ENCODE measurements at places on chromosomes 1 and 21.

DNA sequence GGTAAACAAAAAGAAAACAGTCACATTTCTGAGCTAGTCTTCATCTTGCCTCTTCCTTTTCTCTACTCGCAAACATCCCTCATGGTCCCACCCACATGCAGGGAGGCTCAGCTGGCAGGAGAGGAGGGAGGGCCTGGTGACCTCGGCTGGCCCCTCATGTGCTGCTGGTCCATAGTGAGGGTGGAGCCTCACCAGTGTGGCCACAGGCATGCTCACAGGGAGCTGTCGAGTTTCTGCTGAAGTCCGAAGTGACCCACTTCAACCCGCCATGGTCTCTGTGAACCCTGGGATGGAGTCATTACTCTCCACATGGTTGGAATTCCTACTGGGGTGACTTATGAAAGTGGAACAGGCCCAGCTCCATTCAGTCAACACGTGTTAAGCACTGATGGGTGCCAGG, 253.4 kb downstream of the RHOU start:
- peak; percentile 36 for DNase-seq

GRCh38 chr1:165467706-165468105, 22.8 kb upstream of the RXRG start:
- DNase-seq: no peak

- DNase-seq: no peak
Observed at GRCh38 chr1:56808410-56808809, 10.8 kb downstream of the FYB2 start.

DNA sequence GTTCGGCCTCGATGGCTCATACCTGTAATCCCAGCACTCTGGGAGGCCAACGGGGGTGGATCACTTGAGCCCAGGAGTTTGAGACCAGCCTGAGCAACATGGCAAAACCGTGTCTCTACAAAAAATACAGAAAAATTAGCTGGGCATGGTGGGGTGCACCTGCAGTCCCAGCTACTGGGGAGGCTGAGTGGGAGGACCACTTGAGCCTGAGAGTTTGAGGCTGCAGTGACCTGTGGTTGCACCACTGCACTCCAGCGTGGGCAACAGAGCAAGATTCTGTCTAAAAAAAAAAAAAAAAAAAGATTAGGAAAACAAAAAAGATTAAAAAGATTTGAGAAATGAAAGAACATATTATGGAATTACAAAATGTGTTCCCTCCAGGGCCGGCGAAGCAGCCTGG, 18.4 kb upstream of the IFNAR2 start:
- DNase-seq: no peak

- no peak for DNase-seq
Observed at GRCh38 chr1:163771637-163772036, 449.9 kb downstream of the NUF2 start.

DNA sequence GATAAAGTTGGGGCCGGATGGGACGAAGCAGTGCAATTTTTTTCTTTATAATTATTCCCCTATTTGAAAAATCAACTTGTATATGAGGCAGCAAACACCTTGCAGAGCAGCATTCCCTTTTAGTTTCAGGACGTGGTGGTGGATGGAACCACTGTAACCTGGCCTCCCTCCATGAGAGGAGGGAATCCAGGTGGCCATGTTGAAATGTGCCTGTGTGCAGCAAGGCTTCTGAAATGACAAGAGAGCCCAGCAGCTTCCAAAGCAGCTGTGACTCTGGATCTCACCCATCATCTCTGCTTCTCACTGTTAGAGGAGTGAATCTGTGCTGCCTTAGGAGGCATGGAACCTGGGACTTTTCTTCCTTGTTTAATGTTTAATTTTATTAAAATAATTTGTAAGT, 42.3 kb downstream of the NFIA start:
- DNase-seq: no peak

DNA sequence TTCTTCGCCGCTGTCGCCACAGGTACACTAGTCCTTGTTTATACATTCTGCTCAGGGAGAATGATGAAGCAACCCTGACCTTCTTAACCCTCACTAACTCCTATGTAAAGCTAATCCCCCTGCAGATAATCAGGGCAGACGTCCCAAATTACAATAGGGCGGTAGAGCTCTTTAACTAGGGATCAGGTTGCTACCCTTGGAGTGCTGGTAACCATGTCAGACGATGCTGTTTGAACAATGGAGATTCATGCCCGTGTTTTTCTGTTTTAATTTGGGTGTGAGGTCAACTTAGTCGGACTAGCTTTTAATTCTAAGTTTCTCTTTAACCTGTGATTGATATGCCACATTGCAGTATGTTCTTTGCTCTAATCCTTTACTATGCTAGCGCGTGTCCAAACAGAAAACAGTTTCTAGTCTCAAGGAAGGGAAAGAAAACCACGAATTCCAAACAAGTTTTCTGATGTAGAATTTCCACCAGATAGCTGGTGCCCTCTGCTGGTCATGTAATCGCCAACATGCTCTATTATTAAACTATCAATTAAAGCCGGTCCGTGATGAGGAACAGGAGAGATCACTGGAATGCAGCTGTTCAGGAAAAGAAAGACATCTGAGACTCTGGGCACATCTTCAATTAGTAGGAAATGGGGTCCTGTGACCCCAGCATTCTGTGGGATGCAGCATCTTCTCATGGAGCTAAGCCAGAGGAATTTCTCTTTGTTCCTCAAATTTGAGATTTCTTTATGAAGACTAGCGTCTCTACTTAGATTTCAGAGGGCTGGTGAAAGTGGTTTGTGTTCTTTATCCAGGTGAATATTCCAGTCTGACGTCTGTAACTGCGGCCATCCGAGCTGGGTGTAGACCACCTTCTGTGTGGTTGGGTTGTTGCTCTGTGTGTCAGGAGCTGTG, 18.3 kb upstream of the VAMP3 start:
- DNase-seq: peak; percentile 67

GRCh38 chr1:32489774-32490454, 25.0 kb downstream of the ZBTB8B start:
- DNase-seq: no peak

- DNase-seq: no peak
Observed at GRCh38 chr1:114238053-114238452, 84.4 kb upstream of the SYT6 start.

DNA sequence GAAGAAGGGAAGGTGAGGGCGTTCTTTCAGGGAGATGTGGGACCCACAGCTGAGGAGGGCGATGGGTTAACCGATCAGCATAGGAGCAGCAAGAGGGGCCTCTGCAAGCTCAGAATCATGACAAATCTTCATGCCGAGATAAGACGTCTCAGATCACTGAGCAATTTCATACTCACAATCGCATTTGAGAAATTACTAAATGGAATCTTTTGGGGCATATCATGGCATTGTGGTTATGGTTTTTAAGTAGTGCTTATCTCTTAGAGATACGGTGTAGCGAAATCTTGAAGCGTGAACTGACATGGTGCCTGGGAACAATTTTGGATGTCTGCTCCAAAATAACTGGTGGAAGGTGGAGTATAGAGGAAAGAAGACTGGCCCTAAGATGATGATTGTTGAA, 6.2 kb downstream of the TNNT2 start:
- no peak for DNase-seq

DNA sequence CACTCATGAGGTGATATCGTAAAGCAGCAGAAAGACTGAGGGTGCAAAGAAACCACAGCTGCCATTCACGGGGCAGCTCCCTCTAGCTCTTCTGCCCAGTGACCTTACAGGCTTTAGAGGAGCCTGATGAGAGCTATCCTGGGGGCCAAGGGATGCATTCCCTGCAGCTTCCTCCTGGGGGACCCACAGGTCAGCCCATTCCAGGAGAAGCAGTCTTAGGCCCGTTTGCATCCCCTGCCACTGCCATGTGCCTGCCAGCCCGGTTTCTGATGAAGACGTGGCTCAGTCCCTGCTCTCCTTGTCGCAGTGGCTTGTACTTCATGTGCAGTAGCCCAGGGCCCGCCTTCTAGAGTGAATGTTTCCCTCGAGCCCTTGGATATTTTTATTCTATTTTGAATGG, 22.8 kb downstream of the ATP5PO start:
- DNase-seq: no peak
